ENCODE measurements at places on chromosomes 4 and X. TPM values are rescaled to one million over a fixed set of nuclear protein-coding genes. Genes with fewer than 3 reads are reported as not detected.

Gene CA5B
- total RNA-seq = 6.8 TPM

Gene H2BW1
- not detected for total RNA-seq

Gene ABCG2
- 11.9 TPM for total RNA-seq

Gene NPNT
- total RNA-seq = 0.07 TPM

Gene SPIN3
- 7.7 TPM for total RNA-seq

Gene EXOC1L
- not detected for total RNA-seq

Gene C4orf51
- total RNA-seq = not detected

Gene MAGEA1
- total RNA-seq = 11.7 TPM

Gene COL4A6
- 0.47 TPM for total RNA-seq

Gene AKAP4
- total RNA-seq = not detected

Gene SEC31A
- 205 TPM for total RNA-seq

All from M059J (cell line).